ENCODE measurements at places on chromosomes 6 and 20.

DNA sequence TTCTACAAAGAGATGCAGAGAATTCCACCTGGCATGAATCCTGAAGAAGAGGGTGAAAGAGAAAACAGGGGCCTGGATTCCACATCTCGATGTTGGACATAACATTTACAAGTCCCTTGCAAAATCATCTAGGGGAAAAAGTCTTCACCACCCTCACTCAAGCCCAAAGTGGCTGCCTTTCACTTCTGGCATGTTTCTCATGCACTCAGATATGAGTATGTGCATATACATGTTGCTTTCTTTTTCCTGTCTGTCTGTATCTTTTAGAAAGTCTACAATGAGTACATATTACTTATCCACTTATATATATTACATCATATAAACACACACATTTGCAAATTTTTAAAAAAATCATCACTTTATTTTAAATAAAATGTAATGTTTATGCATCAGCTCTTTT, 159.3 kb downstream of the KIF6 start:
- DNase-seq = no peak

DNA sequence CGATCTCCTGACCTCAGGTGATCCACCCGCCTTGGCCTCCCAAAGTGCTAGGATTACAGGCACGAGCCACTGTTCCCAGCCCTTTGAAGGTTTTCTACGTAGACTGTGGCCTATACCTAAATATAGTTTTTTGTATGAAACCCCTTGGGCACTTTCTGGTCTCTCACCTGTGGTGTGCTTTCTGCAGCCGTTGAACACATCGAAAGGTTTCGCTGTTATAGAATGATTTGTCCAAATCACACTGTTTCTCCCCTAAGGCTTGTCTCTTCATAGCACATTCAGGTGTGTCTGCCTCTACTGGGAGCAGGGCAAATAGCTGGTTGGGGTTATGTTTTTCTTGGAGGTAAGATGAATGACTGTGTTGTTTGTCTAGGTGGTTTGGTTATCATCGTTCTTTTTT, 597.9 kb downstream of the RNF144B start:
- DNase-seq = no peak

GRCh38 chr6:79869600-79870084, 77.7 kb downstream of the ELOVL4 start:
- DNase-seq = peak; percentile 70

DNA sequence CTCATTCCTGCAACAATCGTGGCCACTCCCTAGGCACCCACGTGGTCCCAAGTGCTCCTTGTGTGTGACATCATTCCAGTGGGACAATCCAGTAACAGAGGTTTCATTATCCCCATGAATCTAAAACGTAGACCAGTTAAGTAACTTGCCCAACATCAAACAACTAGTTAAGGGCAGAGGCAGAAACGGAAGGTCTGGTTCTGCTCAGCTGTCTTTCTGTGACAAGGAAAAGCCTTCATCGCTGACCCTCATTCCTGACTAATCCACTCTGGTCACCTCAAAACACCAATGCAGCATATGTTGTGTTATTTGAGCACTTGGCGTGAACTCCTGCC, 261.4 kb upstream of the JARID2 start:
- DNase-seq = no peak

DNA sequence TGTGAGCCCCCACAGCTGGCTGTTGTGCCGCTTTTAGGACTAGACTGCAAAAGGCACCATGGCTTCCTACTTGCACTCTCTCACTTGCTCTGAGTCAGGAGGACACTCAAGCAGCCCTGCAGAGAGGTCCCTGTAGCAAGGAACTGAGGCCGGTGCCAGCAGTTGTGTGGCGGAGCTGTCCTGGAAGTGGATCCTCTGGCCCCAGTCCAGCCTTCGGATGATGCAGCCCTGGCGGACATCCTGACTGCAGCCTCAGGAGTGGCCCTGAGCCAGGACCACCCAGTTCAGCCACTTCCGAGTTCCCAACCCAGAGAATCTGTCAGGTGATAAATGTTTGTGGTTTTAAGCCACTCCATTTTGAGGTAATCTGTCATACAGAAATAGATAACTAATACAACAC, 17.5 kb downstream of the CTCFL start:
- DNase-seq = no peak

DNA sequence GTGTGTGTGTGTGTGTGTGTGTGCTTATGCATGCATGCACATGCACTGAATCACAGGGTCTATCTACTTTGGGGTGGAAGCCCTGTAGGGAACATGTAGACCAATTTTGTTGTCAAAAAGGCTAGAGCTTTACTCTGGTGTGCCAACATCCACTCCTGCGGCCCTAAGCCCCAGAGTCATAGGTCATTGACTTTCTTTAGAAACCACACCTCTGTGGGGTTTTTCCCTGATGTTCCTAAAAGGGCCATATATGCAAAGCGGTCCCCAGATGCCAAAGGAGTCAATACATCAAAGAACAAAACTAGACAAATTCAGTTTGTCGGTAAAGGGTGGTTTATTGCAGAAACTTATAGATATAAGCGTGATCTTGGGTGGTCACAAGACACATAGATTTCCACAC, 29.8 kb upstream of the SLC2A12 start:
- DNase-seq = no peak

DNA sequence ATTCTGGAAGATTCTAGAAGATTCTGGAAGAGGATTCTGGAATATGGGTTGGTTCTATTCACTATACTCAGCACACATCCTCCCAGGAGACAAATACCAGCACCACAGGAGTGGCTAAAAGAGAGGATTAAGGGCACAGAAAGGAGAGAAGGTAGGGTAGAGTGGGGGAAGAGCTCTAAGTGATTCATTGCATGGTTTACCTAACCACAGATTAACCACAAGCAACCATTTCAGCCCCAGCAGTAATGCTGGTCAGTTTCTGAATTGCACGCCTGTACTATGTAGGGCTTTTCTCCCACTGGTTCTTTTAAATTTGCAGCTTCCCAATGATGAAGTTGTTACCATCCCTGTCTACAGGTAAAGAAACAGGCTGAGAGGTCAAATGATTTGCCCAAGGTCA, 192.7 kb upstream of the PMEPA1 start:
- peak; percentile 60 for DNase-seq

DNA sequence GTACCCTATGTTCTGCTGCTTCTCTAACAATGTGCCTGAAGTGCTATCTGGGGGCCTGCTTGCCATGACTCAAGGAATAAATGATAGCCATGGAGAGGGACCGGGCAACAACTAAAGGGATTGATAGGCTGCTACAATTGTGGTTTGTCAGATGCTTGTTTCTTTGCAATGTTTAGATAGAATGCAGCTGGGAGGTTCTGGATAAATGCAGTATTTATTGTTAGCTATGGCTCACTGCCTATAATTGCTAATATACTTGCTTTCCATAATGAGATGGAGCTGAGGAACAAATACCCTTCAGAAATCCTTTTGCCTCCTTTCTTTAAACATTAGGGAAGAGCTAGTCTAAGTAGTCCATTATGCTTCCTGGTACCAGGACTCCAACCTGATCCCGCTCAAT, 575.2 kb upstream of the SYNCRIP start:
- DNase-seq = no peak

- DNase-seq = no peak
Observed at GRCh38 chr20:1898482-1899240, 3.5 kb downstream of the SIRPA start.

GRCh38 chr6:16684195-16684689, 77.0 kb downstream of the ATXN1 start:
- no peak for DNase-seq

DNA sequence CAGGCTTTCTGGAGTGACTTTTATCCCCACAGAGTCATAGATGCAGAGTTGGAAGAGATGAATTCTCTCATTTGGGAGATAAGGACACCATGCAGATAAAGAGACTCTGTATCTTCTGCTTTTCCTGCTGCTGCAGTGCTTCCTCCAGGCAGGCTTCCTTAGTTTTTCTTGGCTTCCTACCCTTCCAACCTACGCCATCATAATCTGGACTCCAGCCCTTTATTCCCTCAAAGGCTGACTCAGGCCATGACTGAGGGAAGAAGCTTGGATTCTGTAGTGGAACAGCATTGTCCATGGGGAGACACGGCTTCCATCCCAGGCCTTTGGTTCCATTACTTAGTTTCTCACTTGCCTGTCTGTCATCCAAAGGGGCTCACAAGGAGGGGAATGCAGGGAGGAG, 6.5 kb upstream of the RNF24 start:
- no peak for DNase-seq

GRCh38 chr6:30238178-30238795, 25.1 kb upstream of the TRIM26 start:
- DNase-seq = peak; percentile 0

DNA sequence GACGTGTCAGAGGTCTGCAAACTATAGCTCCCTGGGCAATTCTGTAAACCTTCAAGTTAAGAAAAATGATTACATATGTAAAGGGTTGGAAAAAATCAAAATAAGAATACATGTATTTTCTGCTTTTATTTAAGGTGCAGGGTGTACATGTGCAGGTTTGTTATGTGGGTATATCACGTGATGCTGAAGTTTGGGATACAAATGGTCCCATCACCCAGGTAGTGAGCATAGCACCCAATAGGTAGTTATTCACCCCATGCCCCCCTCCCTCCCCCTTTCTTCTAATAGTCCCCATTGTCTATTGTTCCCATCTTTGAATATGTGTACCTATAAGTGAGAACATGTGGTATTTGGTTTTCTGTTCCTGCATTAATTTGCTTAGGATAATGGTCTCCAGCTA, 51.1 kb upstream of the GCM1 start:
- no peak for DNase-seq

- DNase-seq = peak; percentile 36
Observed at GRCh38 chr6:1144842-1145767, 166.8 kb upstream of the FOXQ1 start.
